ENCODE measurements at places on chromosomes 2 and 18.

GRCh38 chr2:71667256-71668182 lies 214.2 kb downstream of the DYSF start:
- DNase-seq, result no peak

DNA sequence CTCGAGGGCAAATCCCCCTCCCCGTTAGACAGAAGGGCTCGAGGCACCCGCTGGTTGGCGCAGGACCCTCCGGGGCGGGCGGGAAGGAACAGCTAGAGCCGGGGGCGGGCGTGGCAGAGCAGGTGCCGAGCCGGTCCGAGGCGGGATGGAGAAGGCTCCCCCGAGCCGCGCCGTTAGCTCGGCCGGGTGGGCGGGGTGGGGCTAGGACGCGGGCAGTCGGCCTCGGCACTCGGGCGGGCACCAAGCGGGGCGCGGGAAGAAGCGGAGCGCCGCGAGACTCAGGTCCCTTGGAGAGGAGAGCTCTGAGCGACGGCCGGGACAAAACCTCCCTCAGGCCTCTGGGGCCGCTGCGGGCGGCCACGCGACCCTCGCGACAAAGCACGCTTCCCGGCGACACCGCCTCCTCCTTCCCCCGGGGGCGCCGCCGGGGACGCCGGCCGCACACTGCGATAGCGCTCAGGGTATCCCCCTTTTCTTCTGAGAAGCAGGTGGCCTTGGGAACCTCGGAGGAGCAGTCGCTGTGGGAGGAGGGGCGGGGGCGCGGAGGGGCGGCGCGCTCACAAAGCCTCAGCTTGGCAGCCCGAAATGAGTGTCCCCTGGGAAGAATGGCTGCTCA lies 721 bp downstream of the FHOD3 start:
- DNase-seq, result no peak

DNA sequence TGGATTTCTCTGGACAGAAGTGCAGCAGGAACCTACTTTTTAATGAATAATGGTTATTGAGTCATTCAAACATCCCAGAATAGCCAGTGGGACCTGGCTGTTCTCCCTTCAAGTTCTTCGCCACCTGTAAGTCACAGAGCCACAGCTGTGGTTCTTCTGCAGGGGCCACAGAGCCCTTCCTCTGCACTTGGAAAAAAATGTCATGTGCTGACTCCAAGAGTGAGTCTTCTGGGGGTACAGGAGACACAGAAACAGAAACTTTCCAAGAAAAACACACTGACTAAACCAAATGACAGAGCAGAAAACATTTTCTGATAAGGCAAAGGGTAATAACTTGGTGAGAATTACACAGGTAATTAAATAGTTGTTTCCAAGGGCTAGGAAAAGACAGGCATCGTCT lies 68.7 kb upstream of the FN1 start:
- DNase-seq, result no peak

DNA sequence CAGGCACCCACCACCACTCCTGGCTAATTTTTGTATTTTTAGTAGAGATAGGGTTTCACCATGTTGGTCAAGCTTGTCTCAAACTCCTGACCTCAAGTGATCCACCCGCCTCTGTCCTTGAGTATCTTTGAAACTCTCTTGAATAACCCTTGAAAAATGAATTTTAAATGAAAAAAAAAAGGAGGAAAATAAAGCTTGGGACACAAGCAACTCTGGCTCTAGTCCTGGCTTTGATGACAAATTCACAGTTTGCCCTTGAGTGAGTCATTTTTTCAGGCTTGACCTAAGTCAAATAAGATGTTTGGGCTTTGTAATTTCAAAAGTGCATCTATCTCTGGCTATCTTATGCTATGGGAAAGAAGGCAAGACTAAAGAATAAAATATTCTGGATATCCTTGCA lies 79.0 kb upstream of the TRIB2 start:
- peak; percentile 13 for DNase-seq

GRCh38 chr2:172860336-172860707 lies 124.7 kb downstream of the RAPGEF4 start:
- no peak for DNase-seq

DNA sequence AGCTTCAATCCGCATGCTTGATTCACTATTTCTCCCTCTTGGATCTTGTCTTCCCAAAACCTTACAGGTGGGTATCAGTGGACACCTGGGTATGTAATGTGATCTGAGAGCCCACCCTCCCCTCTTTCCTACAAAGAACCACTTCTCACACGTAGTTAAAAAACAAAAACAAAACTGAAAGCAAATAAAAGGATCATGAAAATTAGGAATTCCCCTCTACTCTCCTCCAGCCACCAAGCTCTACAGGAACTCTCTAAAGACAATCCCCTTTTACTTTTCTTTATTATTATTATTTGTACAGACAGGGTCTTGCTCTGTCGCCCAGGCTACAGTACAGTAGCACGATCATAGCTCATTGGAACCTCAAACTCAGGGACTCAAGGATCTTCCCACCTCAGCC lies 40.8 kb upstream of the MYO1B start:
- DNase-seq, result no peak

GRCh38 chr2:33363325-33364298 lies 112.8 kb upstream of the RASGRP3 start:
- no peak for DNase-seq

DNA sequence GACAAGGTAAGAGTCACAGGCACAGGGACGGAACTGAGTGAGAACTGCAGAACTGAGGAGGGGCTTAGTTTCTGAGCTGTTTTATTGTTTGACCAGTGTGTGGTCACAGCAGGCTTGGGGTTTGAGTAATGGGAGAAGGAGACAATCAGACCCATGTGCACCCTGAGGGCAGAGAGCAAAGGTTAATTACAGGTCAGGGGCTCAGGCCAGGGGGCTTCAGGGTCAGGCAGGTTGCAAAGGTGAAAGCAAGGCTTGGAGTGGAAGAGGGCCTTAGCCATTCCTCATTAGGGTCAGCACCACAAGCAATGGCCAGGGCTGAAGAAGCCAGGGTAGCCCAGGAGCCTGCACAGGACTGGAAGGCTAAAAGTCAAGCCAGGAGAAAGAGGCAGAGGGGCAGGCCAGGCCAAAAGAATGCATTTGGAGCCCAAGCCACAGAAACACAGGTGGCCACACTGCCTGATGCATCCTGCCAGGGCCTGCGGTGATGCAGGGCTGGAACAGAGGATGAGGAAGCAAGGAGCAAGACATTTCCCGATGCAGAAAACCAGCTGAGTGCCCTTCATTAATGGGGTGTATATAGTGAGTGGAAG lies 209.8 kb upstream of the GYPC start:
- DNase-seq, result no peak
